ENCODE measurements at places on chromosomes 11 and 22. TPM values are rescaled to one million over a fixed set of nuclear protein-coding genes. Genes with fewer than 3 reads are reported as not detected.

The GDPD4 gene
- not detected for total RNA-seq

- DNase-seq, result no peak
These were observed 8.8 kb upstream of the SEC14L4 start for GRCh38 chr22:30514252-30514651.

- no peak for DNase-seq
These were observed 10.7 kb downstream of the PRPF19 start for GRCh38 chr11:60895687-60896086.

DNA sequence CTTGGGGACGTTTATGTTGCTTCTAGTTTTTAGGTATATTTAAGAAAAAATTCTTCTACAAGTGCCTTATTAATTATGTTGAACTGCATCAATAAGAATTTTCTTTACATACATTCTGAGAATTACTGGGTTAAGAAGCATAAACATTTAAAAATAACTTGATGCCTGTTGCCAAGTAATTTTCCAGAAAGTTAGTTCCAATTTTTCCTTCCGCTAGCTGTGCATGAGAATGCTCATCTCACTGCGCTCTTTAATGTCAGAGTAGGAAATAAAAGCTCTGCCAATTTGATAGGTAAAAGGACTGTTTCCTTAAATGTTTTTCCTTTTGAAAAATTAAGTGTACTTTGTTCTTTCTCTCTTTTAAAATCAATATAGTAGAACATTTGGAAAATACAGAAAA, 113.1 kb upstream of the ZBED5 start:
- no peak for DNase-seq

DNA sequence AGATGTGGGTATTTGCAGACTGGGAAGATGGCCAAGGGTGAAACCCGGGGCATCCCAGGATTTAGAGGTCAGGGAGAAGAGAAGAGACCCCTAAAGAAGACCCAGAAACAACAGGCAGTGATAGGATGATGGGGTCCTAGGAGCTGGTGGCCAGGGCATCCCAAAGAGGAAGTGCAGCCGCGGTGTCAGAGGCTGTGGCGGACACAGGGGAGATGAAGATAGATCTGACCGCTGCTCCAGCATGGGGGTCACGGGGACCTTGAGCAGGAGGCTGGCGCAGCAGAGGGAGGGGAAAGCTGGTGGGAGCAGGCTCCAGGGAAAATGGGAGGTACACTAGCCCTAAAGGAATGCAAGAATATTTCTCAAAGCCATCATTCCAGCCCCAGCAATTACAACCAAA, 47.3 kb downstream of the CTTN start:
- DNase-seq, result no peak

GRCh38 chr22:30127749-30128166, 47.5 kb downstream of the HORMAD2 start:
- no peak for DNase-seq

GRCh38 chr22:18056807-18057474, 20.8 kb upstream of the PEX26 start:
- DNase-seq, result no peak

The OR52E1 gene
- not detected for total RNA-seq

The HDHD5 gene
- 17.4 TPM for total RNA-seq

DNA sequence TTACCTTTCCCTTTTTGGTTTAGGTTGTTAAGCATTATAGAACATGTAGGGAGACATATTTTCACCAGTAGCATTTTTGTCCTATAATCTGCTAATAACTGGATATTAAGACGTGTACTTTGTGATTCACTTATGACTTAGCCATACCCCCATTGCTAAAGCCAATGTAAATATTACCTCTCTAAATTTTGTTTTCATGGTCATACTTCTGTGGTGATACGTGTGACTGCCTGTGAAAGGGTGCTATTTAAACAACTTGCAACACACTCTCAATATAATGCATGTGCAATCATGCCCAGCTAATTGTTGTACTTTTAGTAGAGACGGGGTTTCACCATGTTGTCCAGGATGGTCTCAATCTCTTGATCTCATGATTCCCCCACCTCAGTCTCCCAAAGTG, 36.2 kb upstream of the PAK1 start:
- no peak for DNase-seq

DNA sequence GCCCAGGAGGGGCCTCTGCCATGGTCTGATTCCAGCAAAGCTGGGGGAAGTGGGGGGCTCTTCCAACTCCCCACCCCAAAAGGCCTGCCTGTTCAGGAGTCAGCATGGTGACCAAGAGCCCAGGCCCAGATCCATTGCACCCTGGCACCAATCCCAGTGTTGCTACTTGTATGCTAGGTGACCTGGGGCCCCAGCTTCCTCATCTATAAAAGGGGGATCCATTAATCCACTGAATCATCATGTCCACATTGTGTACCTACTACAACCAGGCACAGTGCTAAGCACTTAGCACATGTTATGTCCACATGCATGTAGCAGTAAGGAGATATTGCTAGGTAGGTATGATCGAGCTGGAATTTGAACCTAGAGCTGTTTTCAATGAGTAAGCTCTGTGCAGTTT, 2.0 kb downstream of the SYT12 start:
- DNase-seq, result no peak

- DNase-seq, result peak; percentile 26
These were observed 55.3 kb upstream of the CD44 start for GRCh38 chr11:35083431-35084238.

DNA sequence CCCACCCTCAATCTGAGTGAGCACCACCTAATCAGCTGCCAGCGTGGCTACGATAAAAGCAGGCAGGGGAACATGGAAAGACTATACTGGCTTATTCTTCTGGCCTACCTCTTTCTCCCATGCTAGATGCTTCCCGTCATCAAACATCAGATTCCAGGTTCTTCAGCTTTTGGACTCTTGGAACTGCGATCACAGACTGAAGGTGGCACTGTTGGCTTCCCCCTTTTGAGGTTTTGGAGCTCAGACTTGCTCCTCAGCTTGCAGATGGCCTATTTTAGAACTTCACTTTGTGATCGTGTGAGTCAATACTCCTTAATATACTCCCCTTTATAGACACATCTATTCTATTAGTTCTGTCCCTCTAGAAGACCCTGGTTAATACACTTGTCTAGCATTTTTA, 543.7 kb upstream of the RAG2 start:
- DNase-seq, result no peak

The ATF4 gene
- total RNA-seq, result 260 TPM

- no peak for DNase-seq
These were observed 28.8 kb downstream of the IGLL5 start for GRCh38 chr22:22916215-22916951.

- DNase-seq, result no peak
These were observed 250.6 kb upstream of the TENM4 start for GRCh38 chr11:79691445-79691844.

The PKDREJ gene
- not detected for total RNA-seq

The PTGDR2 gene
- total RNA-seq, result 1.8 TPM

The CABP4 gene
- 12.1 TPM for total RNA-seq

- DNase-seq, result no peak
These were observed 16.0 kb upstream of the DKK3 start for GRCh38 chr11:12024254-12024926.

The GATD1 gene
- total RNA-seq, result 44.3 TPM

The NDUFV1 gene
- 206 TPM for total RNA-seq

DNA sequence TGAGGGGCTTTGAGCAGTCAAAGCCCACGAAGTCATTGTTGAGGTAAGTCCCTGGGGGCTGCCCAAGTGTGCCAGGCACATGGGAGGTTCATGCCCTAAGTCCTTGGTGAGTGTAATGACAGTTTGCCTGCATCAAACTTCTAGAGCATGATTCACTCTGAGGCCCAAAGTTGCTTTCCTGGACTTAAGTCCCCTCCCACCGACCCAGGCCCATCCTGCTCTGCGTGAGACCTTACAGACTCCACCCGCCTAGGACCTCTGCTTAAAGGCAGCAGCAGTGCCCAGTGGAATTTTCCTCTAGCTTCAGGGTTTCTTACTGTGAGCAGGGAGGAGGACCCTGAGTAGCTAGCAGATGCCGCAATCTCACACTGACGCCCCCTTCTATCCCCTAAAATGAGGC, 5.7 kb upstream of the PVALB start:
- no peak for DNase-seq

The LDLRAD3 gene
- 1.4 TPM for total RNA-seq

- no peak for DNase-seq
These were observed 61.0 kb upstream of the MYO18B start for GRCh38 chr22:25680956-25681355.

DNA sequence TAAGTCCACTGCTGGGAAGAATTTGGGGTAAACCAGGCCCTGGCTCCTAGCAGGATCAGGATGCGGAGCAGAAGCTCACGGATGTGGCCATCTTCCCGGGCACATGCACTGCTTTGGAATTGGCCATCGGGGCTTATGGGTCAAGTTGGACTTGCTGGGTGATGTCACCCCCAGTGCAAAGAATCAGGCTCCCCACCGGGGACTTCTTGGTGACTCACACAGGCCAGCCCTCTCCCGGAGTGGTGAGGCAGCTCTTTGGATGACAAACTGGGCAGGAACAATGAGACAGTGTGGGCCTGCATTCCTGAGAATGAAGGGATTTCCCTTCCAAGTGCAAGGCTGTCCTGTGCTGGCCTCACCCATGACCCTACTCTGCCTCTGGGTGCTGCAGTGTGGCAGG, 128.8 kb upstream of the ANO1 start:
- no peak for DNase-seq

The TIMP3 gene
- total RNA-seq, result 0.26 TPM

Measured in T-helper 17 cell (primary cell).